T-helper 17 cell (primary cell): ENCODE measurements at places on chromosomes 1 and 21.
A peak's percentile ranks its signal among the peaks of the same experiment; 100 is the strongest.

- H3K27ac ChIP-seq, result no peak overlapping the region
- peaks cover 2% of the 10 kb centered on the region for H3K4me1 ChIP-seq
- peaks cover 37% of the 10 kb centered on the region for H3K27me3 ChIP-seq
- peaks cover 3% of the 10 kb centered on the region for H3K36me3 ChIP-seq
- DNase-seq, result no peak
These were observed 27.6 kb upstream of the POGK start for GRCh38 chr1:166811691-166812090.

GRCh38 chr1:180932378-180932777, 19.7 kb downstream of the KIAA1614 start:
- no peak overlapping the region for H3K27ac ChIP-seq
- H3K36me3 ChIP-seq, result no peaks in the 10 kb centered on the region
- no peaks in the 10 kb centered on the region for H3K27me3 ChIP-seq
- H3K4me1 ChIP-seq, result peaks cover 9% of the 10 kb centered on the region

DNA sequence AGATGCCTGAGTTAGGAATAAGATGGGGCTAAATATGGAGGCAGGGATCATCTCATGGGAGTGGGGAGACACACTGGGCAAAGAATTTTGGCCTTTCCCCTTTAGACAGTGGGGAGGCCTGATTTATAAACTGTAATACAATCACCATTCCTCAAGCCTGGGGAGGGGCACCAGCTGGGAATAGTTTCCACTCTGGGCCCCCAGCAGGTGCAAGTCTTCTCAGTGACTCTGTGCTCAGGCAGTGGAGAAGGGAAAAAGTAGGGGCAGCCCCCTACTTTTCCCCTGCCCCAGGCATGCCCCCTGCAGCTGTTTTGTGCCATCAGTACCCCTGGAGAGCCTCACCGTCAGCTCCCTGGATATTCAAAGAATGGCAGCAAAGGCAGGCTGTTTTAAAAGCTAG, 19.1 kb downstream of the COA7 start:
- H3K4me1 ChIP-seq, result peaks cover 6% of the 10 kb centered on the region
- H3K27ac ChIP-seq, result no peak overlapping the region
- H3K36me3 ChIP-seq, result peaks cover 3% of the 10 kb centered on the region
- no peaks in the 10 kb centered on the region for H3K27me3 ChIP-seq
- DNase-seq, result no peak

- H3K27me3 ChIP-seq, result no peaks in the 10 kb centered on the region
- DNase-seq, result peak; percentile 37
- peak overlapping the region; percentile 100 for H3K27ac ChIP-seq
- H3K4me1 ChIP-seq, result peaks cover 25% of the 10 kb centered on the region
- H3K36me3 ChIP-seq, result no peaks in the 10 kb centered on the region
These were observed 921 bp upstream of the MIB2 start for GRCh38 chr1:1614204-1614953.

- no peaks in the 10 kb centered on the region for H3K36me3 ChIP-seq
- no peaks in the 10 kb centered on the region for H3K27me3 ChIP-seq
- peaks cover 2% of the 10 kb centered on the region for H3K4me1 ChIP-seq
- DNase-seq, result no peak
These were observed 12.0 kb upstream of the SLC35A3 start for GRCh38 chr1:99957818-99958217.
